Hematopoietic multipotent progenitor cell treated with erythropoietin and hydrocortisone succinate and interleukin-3 and kit ligand, for 17 days (in vitro differentiated cells): ENCODE measurements at places on chromosomes 11 and 22.

- DNase-seq: no peak
Observed at GRCh38 chr11:113644605-113645004, 61.5 kb downstream of the TMPRSS5 start.

DNA sequence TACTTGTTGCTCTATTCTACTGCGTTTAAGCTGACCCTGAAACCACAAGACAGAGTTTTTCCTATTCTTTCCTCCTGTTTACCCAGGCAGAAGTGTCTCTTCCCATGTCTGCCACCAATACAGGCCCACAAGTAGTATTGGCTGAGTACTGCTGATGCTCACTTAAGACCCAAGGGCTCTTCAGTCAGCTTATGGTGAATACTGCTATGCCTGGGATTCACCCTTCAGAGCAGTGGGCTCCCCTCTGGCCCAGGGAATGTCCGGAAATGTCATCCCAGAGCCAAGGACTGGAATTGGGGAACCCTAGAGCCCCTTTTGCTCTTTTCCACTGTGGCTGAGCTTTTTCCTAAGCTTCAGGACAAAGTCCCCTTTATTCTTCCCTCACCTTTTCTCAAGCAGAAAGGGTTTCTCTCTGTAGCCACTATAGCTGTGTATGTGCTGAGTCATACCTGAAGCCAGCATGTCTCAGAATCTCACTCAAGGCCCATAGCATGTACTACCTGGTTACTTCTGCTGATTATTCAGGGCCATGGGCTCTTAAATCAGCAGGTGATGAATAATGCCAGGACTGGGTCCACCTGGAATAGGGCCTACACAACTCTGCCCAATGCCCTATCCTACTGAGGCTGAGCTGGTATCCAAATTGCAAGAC, 745.8 kb upstream of the ANO5 start:
- no peak for DNase-seq

DNA sequence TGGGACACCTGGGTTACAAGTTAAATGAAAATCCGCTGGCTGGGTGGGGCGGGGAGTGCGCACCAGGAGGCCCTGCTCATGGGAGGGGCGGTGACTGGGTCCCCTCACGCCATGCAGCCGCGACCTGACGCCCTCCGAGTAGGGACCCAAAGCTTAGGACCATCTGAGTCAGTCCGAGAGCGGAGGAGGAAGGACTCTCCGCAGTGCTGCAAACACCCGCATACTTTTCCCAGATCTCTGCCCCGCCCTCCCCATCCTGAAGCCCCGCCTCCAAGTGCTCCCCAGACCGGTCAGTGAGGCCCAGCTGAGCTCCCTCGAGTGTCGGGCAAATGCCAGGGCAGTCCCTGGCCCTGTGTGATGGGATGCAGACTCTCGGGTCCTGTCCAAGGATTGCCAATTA, 6.6 kb upstream of the FLI1 start:
- DNase-seq: no peak

DNA sequence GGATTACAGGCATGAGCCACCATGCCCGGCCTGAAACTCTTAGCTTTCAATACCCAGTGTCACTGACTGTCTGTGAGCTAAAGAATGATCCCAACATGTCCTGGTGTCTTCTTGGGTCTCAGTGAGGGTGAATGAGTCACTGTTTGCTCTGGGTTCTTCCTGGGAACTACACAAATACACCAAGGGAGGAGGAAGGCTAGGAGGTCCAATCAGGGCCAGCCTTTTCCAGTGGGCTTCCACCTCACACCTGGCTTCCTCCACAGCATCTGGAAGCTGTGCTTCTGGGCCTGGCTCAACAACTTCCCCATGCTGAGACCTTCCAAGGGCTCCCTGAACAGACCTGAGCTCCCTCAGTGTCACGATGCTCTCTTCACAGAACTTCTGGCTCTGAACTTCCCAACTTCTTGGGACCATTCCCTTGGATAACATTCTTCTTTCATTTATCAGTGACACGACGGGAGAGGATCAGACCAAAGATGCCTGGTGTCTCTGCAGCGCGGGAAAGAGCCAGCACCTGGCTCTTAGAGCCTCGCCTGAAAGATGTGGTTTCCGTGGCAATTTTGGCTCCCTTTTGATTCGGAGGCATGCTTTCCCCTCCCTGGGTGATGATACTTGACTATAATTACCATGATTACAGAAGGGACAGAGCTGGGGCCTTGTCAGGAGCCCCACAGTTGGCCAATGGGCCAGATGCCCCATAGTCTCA, 22.3 kb upstream of the CHRM4 start:
- DNase-seq: no peak

- DNase-seq: peak; percentile 89
Observed at GRCh38 chr22:29733362-29734201, 13.8 kb downstream of the CABP7 start.

DNA sequence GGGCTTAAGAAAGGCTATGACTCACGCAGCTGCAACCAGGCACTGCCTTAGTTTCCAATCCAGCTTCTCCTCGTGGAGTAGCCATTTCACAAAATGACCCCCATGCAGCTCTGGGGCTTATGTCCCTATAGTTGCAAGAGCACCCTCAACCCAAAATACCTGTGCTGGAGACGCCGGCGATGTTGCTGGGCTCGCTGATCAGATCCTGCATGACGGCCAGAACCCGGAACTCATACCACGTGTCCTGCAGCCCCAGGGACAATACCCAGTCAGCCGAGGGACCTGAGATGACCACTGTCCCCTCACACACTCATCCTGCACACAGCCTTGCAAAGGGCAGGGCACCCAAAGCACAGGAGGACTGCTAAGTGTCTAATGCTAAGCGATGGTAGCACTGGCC, 32.1 kb downstream of the IGSF9B start:
- no peak for DNase-seq

GRCh38 chr22:17637490-17638181, 921 bp upstream of the BCL2L13 start:
- no peak for DNase-seq

- no peak for DNase-seq
Observed at GRCh38 chr11:45924036-45924915, 1.8 kb downstream of the LARGE2 start.

DNA sequence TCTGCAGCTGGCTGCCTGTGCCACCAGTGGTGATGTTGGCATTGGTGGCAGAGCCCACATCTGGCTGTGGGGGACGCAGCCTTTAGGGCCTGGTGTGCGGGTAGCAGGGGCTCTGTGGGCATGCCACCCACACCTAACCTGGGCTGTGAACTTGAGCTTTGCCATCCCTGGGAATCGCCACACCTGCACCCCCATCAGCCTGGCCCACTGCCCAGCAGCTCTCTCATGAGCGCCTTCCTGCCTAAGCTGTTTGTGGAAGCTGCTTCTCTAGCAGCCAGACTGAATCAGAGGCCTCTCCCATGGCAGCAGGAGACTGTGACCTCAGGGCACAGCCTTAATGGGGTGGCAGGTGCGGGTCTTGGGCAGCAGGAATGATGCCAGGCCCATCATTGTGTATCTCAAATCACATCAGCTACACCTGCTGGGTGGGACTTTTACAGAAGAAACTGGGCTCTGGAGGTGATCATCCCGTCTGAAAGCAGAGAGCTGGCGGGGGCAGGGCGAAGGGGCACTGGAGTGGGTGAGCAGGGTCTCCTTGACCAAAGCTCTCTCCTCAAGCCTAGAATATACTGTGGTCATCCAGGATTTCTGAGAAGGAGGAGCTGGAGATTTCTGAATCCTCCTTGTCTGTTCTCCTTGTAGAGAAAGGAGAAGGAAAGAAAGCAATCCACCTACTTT, 17.8 kb upstream of the CARS1 start:
- DNase-seq: no peak

GRCh38 chr11:135075740-135076139, 663.7 kb upstream of the B3GAT1 start:
- DNase-seq: peak; percentile 49

- DNase-seq: no peak
Observed at GRCh38 chr22:27474112-27474571, 327.4 kb downstream of the MN1 start.

DNA sequence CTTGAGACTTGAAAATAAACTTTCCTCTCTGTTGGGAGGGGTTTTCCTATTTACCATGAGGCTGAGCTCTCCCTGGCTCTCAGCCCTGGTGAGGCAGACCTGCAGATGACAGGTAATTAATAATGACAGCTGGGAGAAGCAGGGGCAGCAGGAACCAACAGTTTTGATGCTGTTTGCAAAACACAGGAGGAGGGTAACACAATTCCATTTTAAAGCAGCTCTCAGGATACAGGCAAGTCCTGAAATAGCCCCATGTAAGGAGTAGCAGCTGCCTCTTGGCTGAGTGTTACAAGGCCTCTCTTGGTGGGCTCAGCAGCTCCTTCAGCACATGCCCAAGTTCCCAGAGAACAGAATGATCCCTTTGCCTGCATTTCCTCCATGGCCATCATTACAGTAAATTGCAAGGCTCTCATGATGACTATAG, 13.3 kb downstream of the PARVA start:
- no peak for DNase-seq

GRCh38 chr11:112216561-112217105, 9.6 kb upstream of the PTS start:
- no peak for DNase-seq

- DNase-seq: no peak
Observed at GRCh38 chr11:57276971-57277675, 40.1 kb upstream of the APLNR start.

DNA sequence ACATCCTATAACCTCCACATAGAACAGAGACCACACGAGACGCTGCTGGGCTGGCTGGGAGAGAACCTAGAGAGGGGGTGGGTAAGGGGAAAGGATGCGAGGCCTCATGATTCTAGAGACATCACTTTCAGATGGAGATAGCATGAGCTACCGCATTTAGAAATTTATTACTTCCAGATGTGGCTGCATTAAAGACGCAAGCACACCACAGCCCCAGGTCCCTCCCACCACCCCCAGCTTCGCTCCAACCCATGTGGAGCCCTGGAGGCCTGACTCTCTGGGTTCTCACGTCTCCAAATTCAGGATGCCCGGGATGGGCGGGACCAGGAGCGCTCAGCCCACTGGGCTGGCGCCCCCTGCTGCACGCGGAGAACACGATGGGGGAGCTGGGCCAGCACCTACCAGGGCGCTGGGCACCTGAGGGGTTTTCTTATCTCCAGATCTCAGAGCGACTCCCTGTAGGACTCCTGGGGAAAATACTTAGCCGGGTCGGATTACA, 13.6 kb downstream of the MRPL21 start:
- no peak for DNase-seq

GRCh38 chr11:109037856-109038780, 373.2 kb downstream of the DDX10 start:
- no peak for DNase-seq

DNA sequence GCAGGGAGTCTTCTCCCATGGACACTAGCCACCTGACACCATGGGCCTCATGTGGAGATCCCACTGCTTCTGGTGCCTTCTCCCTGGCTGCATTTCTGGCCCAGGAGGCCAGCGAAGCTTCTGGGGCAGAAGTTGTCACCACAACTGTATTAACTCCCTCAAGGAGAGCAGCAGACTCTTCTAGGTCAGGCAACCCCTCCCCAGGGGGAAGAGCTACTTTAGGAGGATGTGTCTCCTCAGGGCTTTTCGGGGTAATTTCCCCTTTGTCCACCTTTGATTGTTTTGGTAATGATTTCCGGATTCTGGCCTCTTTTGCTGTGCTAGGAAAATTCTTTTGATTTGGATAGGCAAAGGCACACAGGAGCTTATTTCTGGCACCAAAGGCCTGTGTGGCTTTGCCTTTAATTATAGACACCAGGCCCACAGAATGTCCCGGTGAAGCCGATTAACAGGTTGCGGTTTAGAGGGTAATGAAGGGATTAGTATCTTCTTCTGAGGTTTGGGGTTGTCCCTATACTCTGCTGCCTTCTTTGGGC, 8.9 kb upstream of the UCP2 start:
- DNase-seq: no peak

GRCh38 chr11:130031056-130031455, 28.4 kb upstream of the PRDM10 start:
- no peak for DNase-seq

DNA sequence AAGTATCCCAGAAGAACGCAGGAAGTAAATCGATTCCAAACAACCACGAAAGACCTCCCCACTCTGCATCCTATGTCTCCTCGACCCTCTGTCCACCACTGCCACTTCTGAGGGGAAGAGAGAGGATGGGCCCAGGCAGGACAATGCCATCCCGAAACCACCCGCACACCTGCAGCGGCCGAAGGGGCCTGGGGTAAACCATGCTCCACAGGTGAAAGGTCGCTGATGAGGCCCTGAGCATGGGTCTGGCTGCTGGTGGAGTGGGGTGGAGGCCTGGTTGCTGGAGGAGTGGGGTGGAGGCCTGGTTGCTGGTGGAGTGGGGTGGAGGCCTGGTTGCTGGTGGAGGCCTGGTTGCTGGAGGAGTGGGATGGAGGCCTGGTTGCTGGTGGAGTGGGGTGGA, 13.1 kb downstream of the TOLLIP start:
- DNase-seq: no peak

DNA sequence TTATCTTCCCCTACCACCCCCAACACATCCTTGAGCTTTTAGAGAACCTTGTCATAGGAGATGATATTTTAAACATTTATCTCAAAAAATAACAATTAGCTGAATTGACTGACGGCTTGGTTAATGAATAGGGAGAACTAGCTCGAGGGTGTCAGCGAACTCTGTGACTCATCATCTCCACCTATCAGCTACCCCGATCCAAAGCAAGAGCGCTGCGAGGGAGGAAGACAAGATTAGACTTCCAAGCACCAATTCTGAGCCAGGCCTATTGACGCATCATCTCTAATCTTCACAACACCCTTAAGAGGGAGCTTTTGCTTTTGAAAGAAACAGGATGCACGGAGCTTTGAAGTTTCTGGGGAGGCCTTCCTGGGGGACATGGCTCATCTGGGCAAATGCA, 51.0 kb upstream of the GALNT18 start:
- no peak for DNase-seq

- DNase-seq: no peak
Observed at GRCh38 chr22:29061773-29062172, at the start of gene C22orf31. Gene C22orf31, minus strand, starts transcription at chr22:29061831. Its CDS starts 39 bp downstream, at chr22:29061792.

DNA sequence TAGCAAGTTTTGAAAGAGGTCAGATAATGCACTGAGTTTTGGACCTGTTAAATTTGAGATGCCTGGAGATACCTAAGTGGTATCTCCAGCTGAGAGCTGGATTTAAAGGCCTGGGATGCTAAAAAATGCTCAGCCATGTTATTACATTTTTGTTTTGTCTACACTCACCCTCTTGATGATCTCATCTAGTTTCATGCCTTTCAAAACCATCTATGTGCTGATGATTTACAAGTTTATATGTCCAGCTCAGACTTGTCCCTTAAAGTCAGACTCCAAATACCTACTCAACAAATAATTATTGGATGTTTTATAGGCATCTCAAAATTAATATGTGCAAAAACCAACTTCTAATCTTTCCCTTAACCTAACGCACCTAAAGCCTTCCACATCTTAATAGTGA, 103.6 kb upstream of the OR9G4 start:
- DNase-seq: no peak

GRCh38 chr11:63614136-63614671, at the start of gene PLAAT3:
Gene PLAAT3, minus strand, starts transcription at chr11:63614433. Its CDS starts 419 bp downstream, at chr11:63614014.
- peak; percentile 50 for DNase-seq

GRCh38 chr11:122059565-122059964, 56.5 kb downstream of the BLID start:
- no peak for DNase-seq

- no peak for DNase-seq
Observed at GRCh38 chr11:72720047-72720446, 32.2 kb downstream of the ARAP1 start.
